IMR-90 (cell line): ENCODE measurements at places on chromosomes 1 and 21. TPM values are rescaled to one million over a fixed set of nuclear protein-coding genes. Genes with fewer than 3 reads are reported as not detected.

Gene ZNF362
- total RNA-seq, result 5.3 and 5.7 TPM in 2 replicates

DNA sequence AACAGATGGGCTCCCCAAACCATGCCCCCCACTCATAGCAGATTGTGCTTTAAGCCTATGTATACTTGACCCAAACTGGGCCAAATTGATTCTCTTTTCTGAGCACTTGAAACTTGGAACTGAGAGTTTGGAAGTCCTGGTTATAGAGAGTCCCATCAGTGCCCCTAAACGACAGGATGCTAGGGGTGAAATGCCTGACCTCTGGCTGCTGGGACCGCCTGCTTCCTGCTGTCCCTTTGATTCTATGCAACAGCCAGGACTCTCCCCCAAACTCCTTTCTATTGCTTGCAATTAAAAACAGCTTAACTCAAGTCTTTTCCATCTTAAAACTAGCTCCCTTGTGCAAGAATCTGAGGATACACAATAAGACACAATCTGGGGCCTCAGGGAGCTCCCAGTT is 4.7 kb downstream of the C1orf210 start:
- no peak for DNase-seq

Gene LCE2C
- total RNA-seq, result not detected in 2 replicates

GRCh38 chr1:203488539-203488938 is 5.4 kb upstream of the OPTC start:
- no peak for DNase-seq

GRCh38 chr1:78038491-78038939 is 7.3 kb upstream of the GIPC2 start:
- peak; percentile 83 for DNase-seq

DNA sequence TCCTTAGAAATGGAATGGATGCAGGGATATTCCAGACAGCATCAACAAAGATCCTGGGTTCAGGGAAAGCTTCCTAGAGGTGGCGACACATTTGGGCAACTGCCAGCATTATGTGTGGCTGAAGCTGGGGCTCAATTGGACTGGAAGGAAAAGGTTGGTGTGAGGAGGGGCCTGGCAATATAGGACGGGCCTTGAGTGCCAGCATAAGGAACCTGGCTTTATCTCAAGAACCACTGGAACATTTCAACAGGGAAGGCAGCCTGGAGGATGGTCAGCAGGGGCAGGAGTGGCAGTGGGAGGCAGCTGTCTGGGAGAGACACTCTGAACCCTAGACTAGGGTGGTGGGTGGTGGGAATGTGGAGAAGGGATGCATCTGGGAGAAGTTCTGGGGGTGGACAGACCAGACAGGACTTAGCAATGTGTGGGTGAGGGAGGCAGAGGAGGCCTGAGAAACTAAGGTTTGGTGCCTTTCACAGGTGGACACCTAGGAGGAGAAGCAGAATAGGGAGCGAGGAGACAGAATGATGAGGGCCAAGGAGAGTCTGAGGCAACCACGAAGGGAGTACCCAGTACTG is 3.5 kb downstream of the SH3BGRL3 start:
- no peak for DNase-seq

Gene SPATA21
- total RNA-seq, result not detected in 2 replicates

DNA sequence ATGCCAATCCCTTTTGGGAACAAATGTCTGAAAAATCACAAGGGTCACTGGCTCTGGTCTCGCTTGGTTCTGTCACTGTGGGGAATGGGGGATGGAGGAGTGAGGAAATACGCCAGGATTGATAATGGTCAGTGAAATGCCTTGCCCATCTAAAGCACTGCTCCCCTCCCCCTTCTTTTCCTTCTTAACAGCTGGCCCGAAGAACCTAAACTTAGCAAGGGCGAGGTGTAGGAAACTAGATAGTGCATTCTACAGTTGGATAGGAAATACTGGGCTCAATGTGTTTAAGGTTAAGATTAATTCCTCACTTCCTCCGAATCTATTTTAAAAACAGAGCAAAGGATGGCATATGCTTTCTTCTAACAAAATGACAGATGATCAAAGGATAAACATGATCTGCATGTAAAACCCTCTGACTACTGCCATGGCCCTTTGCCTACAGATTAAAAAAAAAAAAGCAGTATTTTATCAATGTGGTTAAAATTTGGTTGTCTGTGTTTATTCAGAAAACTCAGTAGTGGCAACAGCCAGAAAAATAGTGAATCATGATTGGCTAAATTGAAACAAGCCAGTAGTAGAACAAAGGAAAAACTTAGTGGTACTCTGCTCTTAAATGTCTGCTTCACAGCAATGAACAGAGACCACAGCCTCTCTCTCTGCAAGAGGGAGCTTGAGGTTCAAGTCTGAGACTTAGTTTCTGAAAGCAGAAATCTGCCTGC is 86.1 kb upstream of the VAV3 start:
- DNase-seq, result no peak
